ENCODE measurements at places on chromosomes 5 and 9.
A peak's percentile ranks its signal among the peaks of the same experiment; 100 is the strongest.

DNA sequence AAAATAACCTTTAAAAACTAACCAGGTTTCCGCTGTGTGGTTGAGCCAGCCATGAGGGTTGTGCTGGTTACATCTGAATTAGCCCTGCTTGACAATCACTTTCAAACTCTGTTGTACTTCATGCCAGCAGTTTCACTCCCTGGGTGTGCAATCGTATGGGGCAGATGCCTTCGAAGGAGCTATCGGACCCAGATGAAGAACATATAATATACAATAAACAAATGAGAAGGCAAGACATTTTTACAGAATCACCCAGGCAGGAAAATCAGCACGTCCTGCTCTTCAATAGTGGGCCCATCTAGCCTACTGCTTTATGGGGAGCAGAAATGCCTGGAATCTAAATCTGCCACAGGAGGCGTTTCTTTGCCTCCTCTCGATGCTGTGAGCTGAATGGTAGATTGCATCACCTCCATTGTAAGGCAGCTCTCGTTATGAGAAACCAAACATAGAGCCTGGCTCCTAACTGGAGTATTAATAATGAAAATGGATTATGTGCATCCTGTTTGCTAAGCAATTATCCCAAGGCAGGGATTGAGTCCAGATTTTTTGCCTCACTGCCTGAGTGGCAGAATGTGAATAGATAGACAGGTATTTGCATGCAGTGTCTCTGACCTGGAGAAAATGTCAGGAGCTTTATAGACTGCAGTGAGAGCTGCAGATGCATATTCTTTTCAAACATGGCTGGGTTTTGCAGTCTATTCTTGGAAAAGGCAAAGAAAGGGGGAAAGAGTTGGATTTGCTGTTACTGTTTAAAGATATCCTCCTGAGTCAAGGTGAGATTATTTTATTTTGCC lies 143.3 kb upstream of the SMARCA2 start:
- no peak for DNase-seq

DNA sequence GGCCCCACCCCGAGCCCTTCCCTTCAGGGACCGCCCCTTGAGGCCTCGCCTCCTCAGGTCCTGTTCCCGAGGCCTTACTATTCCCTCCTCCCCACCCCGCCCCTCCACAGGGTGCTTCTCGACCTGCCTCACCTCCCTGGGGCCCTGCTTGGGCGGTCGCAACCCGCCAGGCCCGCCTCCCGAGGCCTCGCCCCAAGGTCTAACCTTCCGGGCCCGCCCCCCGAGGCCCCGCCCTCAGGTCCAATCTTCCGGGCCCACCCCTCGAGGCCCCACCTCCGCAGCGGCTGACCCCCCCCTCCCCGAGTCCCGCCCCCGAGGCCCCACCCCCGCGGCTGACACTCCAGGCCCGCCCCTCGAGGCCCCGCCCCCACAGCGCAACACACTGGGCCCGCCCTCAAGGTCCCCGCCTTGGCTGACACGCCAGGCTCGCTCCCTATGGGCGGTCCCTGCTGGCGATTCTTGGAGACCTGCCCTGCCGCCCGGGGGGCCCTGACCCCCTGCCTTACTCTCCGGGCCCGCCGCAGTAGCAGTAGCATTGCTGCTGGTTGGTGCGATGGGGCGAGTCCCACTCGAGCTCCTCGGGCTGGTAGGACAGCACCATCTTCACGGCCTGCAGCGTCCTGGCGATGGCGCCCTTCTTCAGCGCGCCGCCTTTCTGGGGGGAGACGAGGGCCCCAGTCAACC lies 8.2 kb downstream of the PHF19 start:
- peak; percentile 99 for DNase-seq

- no peak for DNase-seq
Observed at GRCh38 chr5:134099939-134100282, 14.6 kb upstream of the TCF7 start.

DNA sequence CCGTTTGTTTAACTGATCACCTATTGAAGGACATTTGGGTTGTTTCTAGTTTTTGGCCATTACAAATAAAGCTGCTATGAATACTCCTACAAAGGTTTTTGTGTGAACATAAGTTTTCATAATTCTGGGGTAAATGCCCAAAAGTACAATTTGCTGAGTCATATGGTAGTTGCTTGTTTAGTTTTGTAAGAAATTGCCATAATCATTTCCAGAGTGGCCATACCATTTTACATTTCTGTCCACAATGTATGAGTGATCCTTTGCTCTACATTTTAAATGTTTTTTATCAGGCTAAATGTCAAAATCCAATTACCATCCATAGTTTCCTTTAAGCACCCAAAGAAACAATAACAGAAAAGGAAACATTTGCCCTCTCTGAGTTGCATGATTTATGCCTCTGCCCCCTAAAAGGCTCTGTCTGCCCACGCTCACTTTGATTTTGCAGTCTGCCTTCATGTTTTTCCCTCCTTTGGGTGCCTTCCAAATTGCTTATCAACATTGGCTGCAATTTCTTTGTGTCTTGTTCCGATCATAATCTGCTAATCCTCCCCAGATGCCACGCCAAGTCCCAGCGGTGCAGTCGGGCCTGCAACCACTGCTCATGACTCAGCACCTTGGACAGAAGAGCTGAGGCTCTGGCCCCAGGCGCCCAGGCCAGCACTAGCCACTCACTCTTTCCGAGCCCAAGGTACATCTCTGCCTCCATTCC lies 339.2 kb downstream of the PIK3R1 start:
- DNase-seq = no peak

- peak; percentile 65 for DNase-seq
Observed at GRCh38 chr9:6413365-6414246, 607 bp downstream of the UHRF2 start.

DNA sequence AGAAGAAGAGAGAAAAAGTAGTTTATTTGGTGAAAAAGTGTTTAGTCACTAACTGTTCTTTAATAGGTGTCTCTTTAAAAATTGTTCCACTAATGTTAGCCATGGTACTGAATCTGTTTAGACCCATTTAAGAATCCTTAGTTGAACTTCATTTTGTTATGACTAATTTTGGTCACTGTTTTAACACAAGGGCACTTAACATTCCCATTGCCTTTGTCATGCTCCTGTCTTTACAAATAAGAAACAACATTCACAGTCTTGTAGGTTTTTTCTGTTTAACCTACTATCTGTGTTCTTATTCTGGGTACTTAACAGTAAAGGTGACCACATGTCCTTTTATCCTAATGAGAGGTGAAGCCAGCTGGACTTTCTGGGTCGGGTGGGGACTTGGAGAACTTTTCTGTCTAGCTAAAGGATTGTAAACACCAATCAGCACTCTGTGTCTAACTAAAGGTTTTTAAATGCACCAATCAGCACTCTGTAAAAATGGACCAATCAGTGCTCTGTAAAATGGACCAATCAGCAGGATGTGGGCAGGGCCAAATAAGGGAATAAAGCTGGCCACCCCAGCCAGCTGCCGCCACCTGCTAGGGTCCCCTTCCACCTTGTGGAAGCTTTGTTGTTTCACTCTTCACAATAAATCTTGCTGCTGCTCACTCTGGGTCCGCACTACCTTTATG lies 116.7 kb downstream of the WDR70 start:
- no peak for DNase-seq

DNA sequence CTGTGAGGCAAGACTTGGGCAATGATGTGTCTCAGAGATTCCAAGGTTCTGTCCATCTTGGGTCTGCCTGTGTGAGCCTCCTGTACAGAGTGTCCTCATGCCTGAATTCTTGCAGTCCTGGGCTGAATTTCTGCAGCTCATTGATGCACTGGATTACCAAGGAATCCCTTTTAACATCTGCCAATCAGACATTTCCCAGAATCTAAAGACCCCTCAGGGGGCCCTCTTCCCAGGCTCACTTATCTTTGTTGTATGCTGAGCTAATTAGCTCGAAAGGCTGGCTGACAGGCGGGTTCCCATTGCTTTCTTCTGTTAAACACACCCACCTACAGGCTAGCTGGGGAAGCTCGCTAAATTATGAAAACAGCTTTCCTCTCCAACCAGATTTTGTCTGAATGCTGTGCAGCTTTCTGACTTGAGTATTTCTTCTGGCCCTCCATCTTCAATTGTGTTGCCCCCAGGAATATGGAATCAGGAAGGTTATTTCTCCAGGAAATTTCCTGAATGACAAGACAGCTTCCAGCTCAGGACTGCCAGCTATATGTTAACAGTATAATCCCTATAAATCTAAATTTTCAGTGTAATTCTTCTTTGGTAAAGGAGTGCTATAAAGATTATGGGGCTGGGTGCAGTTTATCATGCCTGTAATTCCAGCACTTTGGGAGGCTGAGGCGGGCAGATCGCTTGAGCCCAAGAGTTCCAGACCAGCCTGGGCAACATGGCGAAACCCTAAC lies at the start of gene LIX1:
LIX1 (minus strand) TSS at position 91 of the 734 bp plus-strand sequence; CDS start at position 56, 35 bp downstream.
- no peak for DNase-seq

DNA sequence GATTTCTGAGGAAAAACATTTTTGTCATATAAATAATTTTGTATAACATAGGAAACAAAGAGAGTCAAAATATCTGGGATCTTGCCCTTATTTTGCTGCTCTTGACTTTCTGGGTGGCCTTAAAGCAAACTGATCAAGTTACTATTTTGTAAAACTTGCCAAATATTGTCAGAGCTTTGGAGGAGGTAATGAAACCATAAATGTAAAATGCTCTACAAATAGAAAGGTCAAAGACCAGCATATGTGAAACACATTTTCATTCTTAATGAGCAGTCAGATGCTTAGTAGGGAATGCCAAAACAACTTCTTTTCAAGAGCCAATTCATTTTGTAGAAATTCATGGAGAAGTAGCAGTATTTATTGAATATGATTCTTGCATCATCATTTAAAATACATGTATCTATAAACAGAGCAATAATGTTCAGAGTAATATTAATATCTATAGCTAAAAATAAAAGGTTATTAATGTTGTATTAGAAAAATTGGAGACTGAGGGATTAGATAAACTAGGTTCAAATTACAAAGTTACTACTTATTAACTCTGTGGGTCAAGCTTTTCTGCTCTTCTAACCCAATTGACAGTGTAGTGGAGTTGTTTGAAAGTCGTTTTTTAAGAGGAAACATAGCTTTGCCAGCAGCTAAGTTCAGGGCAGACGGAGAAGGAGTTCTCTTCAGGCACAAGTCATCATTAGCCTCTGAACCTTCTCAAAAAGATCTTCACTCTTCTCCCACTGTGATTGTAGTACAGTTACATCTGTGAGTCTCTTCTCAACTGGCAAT lies 2053.1 kb downstream of the EFNA5 start:
- DNase-seq = no peak

- no peak for DNase-seq
Observed at GRCh38 chr9:7287986-7288385, 511.6 kb downstream of the DMAC1 start.

All from activated T-cell treated with anti-CD3 and anti-CD28 coated beads, Interleukin-2, amount 50 U/mL, for 24 hours (primary cell).